ENCODE measurements at places on chromosomes 12 and 14.

DNA sequence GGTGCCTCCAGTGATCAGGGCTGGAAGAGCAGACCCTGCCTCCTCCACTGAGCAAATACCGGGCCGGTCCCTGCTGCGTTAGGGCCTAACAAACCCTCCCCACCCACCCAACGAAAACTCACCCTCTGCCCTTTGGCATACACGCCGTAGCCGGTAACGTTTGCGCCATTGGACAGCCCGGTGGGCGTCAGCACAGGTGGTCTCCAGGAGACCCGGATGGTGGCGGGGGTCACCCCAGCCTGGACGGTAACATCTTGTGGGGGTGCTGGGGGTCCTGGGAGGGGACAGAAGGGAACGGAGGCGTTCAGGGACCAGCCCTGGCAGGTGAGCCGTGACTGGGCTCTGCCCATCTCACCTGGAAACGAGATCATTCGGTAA, 100.5 kb downstream of the PIWIL1 start:
- DNase-seq, result no peak

GRCh38 chr14:100950024-100950423, 46.5 kb upstream of the RTL1 start:
- DNase-seq, result no peak

DNA sequence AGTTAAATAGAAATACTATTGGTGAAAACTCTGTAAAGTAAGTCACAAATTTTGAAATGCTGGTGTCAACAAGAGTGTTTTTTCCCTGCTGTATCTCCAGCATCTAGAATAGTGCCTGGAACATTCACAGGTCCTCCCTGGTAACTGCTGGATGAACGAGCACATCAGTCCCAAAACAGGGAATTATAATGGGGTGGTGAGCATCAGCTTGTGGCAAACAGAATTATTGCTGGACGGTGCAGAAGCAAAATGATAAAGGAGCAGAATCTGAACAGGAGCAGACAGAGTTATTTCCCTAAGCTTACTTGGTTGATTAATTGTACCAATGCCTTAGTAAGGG, 129.9 kb downstream of the GRIP1 start:
- no peak for DNase-seq

DNA sequence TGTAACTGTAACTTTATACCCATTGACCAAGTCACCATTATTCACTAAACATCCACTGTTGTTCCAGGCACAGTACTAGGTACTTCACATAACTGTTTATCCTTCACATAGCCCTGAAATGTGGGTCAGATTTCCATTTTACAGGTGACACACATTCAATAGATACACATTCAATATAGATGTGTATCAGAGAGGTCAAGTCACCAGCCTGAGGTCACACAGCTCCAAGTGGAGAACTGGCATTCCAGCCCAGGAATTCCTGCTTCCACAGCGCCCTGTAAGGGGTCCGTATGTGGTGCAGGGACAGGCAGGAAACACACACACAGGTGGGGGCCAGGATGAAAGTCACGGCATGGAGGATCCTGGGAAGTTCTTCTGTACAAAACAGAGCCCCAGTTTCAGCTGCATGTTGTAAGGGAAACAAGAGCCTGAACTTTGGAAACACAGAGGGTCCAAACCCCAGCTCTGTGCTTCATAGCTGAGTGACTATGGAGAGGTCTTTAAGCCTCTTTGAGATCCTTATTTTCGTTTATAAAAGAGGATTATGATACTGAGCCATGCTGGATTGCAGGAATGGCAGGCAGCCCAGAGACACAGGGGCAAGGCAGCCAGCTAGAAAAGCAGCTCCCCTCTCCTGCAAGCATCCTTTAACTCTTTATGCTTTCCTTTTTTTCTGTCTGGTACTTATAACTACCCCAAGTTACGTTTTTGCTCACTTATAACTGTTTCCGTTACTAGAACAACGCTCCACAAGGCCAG, 50.3 kb upstream of the DICER1 start:
- no peak for DNase-seq

DNA sequence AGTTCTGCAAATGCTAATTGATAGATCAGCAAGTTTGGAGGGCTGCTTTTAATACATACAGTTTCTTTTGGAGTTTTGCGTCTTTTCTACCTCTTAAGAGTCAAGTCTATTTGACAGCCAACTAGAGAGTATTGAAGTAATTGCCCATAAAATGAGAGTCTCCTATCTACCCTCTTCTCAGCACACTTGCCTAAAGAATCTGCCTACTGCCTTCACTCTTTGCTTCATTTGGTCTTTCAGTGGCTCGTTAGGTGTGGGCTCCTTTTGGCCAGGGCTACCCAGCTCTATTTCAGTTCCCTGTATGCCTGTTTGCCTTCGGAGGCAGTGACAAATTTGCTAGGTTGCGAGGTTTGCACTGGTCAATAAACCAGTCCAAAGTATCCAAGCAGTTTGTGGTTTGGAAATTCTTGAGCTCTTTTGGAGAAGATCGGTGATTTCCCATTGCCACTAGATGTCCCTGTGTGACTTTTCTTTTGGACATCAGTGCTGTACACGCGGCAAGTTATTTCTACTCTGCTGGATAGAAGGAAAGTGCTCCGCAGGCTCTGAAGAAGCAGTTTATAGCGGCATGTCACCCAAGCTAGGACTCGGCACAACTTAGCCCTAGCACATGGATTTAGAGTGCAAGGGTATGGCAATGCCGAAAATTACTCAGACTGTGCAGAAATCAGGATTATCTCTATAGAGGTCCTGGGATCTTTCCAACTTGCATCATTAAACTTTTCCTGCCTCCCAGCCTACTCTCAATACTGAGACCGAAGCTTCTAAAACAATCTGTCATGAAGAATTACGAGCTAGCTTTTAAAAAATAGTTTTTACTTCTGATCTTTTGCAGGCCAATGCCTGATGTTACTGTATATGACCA, 38.6 kb downstream of the MGST1 start:
- no peak for DNase-seq

- no peak for DNase-seq
Measured at GRCh38 chr12:27105746-27106536, 23.6 kb upstream of the C12orf71 start.

- DNase-seq, result no peak
Measured at GRCh38 chr14:22753586-22753985, 12.9 kb upstream of the OXA1L start.
